ENCODE measurements at places on chromosomes 11 and 22.
A peak's percentile ranks its signal among the peaks of the same experiment; 100 is the strongest.

DNA sequence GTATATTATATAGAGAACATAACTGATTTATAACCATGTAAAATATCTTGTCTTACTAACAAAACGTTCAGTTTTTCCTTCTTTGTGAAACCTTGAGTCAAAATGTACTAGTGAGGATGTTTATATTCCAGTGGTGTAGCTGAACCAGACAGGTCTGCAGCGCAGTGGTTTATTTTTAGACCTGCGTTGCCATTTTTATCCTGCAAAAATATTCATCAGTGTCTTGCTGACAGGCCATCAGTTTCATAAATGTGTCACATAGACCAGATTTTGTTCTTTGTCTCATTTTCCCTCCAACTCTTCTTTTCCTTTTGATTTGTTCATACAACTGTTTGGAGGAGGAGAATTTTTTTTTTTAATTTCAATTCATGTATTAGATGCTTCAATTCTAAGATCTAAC lies 43.1 kb downstream of the HSD17B12 start:
- DNase-seq: no peak

- no peak for DNase-seq
These were observed 43.2 kb downstream of the NAT10 start for GRCh38 chr11:34148504-34149165.

DNA sequence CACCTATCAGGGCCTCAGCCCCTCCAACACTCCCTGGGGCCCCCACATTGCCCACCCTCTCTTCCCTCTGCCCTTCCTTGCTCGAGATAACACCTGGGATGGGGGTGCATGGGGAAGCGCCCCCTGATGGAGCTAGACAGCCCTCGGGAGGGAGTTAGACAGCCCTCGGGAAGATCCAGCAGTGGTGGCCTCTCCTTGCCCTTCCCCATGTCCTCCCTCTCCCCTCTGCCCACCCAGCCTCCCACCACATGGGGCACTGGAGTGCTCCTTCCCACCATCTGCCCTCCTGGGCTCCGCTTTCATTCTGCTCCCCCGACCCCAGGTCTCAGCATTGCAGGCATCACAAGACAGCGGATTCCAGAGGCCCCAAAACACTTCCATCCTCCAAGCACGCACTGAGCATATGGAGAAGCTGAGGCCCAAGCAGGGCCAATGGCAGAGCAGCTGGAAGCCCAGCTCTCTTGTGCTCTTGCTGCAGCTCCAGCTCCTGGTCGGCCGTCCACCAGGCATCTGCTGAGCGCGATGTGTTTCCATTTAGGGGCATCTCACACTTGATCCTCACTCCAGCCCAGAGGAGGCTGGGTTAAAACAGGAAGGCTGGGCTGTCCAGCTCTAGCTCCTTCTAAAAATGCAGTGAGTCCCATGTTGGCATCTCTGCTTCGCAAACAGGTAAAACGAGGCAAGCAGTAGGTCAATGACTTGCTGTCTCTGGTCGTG lies 65.6 kb downstream of the IGLL1 start:
- no peak for DNase-seq

DNA sequence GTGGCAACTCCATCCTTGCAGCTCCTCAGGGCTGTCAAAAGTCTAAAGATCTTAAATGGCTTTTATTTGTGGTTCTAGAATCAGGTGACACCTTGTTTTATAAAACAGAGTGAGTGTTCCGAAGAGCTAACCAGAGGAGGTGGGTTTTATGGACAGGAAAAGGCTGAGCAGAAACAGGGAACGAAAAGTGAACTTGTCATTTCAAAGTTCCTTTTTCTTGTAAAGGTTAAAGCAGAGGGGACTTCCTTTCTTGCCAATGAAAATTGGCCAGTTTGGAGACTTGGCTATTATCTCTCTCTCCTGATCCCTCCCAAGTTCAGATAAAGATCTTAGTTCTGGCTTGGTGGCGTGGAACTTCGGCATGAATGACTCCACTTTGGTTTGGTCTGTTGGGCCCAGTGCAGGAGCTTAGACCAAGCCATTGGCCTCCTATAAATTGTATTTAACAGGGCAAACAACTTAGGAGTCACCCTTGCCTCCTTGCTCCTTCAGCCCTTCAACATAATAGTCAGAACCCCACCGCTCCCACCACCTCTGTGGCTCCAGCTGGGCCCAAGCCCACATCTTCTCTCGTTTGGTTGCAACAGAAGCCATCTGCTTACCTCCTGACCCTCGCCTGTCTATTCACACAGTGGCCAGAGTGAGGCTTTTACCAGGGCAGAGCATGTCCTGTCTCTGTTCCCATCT lies 102.4 kb upstream of the THY1 start:
- no peak for DNase-seq

DNA sequence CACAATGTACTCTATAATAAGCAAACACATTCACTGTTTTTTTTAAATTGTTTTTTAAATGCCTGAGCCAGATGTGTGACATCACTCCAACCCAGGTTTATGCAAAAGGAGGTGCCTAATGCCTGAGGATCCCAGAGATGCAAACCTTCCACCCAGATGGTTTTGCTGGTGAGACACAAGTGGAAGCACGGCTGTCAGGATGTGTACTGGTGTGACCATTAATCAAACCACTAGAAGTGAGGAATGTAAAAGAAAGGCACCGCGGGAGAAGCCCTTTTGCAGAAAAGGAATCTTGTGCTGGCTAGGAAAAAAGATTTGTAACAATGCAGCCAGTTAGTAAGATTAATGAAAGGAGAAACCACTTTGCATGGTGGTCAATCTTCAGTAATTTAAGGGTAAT lies 407.4 kb downstream of the LARGE1 start:
- DNase-seq: no peak

- DNase-seq: no peak
These were observed 8.5 kb upstream of the ADORA2A start for GRCh38 chr22:24418786-24419474.

GRCh38 chr11:119538753-119539152 lies 115.8 kb upstream of the THY1 start:
- DNase-seq: no peak

GRCh38 chr11:208181-208916 lies 841 bp downstream of the RIC8A start:
- DNase-seq: peak; percentile 34

GRCh38 chr22:47594836-47595521 lies 832.5 kb downstream of the TBC1D22A start:
- DNase-seq: no peak

GRCh38 chr11:128728767-128729587 lies 35.1 kb downstream of the FLI1 start:
- no peak for DNase-seq

DNA sequence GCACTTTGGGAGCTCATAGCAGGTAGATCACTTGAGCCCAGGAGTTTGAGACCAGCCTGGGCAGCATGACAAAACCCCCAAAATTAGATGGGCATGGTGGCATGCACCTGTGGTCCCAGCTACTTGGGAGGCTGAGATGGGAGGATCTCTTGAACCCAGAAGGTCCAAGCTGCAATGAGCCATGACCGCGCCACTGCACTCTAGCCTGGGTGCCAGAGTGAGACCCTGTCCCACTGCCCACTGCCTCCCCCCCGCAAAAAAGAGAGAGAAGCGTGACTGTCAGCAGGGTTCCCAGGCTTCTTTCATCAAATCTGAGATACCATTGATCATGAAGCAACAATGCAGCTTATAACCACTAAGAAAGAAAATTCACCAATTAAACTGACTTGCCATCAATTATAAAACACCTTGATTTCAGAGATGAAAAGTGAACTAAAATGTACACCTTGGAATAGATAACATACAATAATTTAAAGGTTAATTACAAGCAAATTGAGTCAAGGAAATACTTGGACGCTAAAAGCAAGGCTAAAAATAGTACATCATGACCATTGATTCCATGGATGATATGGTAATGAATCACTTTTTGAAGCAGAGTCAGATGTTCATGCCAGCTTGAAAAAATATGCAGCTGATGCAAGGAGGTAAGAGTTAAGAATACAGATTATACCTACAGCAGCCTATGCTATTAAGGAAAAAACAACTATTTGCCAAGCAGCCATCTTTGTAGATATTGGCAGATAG lies 90.8 kb upstream of the ALKBH3 start:
- DNase-seq: peak; percentile 37

GRCh38 chr11:73653996-73654395 lies 7.6 kb downstream of the PLEKHB1 start:
- DNase-seq: no peak

GRCh38 chr11:119100246-119100970 lies 1.2 kb downstream of the DPAGT1 start:
- no peak for DNase-seq

DNA sequence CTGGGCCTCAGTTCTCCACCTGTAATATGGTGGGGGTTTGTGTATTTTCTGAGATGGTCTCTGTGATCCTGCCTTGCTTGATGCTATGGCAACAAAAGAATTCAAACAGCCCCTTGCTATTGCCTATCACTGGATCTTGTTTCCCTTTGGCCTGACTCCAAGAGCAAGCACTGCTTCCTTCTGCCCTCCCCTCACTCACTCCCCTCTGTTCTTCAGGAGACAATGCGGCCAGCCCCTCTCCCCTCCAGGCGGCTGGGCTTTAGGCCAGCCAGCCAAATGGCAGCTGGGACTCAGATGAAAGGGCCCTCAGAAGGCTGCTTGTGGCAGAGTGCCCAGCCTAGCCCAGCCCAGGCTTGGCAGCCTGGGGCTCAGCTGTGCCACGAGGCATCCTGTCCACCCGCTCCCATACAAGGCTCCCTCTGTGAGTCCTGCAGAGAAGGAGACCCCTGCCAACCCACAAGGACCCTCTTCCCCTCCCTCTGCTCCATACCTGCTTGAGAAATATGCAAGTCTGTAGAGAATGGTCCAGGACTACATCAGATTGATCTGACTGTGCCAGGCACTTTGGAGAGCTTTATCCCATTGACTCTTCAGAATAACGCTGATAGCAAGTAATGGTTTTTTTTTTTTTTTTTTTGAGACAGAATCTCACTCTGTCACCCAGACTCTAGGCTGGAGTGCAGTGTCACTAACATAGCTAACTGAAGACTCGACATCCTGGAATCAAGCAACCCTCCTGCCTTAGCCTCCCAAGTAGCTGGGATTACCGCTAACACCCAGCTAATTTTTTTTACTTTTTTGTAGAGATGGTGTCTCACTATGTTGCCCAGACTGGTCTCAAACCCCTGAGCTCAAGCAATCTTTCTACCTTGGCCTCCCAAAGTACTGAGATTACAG lies 7.6 kb upstream of the KCTD14 start:
- no peak for DNase-seq

GRCh38 chr11:73003088-73003487 lies 139.0 kb downstream of the FCHSD2 start:
- no peak for DNase-seq

- no peak for DNase-seq
These were observed 59.7 kb upstream of the RASD2 start for GRCh38 chr22:35480627-35481550.

DNA sequence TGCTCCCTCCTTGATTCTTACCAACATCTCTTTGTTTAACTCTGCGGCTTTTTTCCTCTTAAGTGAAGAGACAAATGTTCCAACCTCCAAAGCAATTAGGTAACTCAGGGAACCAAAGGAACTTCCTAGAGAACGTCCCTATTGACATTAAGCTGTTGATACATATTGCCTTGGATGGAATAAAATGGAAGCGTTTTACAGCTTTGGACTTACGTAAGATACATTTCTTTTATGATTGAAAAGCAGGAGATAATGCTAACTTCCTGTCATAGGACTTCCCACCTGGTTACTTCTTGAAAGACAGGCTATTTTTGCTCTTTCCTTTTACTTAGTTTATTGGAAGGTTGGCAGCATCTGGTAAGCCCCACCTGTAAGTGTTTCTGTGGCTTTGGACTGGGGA lies 245.7 kb upstream of the CTSC start:
- DNase-seq: no peak

DNA sequence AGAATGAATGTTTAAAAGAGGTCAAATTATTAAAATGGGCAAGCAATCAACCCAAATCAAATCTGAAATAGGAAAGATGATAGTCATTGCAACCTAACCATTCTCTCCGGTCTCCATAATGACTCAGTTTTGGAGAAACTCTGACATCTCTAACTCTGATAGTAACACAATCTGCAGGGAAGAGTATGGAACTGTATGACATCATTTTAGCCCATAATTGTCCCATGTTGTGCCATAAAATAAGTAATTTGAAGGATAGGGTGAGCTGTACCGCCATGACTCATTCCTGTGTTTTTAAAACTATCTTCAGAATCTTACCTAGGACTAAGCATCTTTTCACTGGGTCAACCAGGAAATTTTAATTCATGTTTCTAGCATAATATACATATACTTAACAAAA lies 350.8 kb downstream of the DLG2 start:
- DNase-seq: no peak

DNA sequence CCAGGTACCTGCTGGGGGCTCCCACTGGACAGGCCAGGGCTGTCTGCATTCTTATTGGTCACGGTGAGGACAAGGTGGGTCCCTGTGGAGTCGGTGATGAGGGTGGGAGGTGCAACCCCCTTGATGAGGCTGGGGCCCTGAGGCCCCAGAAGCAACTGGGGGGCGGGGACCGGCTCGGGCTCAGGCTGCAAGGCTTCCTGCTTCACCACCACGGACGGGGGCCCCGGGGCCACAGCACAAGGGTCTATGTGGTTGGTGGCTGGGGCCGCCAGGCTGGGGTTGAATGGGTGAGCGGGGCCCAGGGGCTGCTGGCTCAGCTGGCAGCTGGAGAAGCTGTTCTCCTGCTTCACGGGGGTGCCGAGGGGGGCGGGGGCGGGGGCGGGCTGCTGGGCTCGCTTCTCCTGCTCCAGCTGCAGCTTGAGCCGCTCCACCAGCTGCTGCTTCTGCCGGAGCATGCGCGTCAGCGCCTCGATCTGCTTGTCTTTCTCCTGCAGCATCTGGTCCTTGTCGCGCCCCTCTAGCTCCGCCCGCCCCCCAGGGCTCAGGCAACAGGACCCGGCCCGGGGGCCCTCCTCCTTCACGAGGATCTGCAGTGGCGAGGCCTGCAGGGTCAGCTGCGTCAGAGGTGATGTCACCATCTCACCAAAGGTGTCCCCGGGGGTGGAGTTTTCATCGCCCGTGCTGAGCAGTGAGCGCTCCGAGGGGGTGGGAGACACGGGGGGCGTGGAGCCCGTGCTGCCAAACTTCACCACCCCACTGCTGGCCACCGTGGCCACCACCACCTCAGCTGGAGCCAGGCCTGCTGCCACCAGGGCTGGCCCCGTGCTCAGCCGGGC lies 48.2 kb downstream of the SGSM3 start:
- DNase-seq: no peak

DNA sequence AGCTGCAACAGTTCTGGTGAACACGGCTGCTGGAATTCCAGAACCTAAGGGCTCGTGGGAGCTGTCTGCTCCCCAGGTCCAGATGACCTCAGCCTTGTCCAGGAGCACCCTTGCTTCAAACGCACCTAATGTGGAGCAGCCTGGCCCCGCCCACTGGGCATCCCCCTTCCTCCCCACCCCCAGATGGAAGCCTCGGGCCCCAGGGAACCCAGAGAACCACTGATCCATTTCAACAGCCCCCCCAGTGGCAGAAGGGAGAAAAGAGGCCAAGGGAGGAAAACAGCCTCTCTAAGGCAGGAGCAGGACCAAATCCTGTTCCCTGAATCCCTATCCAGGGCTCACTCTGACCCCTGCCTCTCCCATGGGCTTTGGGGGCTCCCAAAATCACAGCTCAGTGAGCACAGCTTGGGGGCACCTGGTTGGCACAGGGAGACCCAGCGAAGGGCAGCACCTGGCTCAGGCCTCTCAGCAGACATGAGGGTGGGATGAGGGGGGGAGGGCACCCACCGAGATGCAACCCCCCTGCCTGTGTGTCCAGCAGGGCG lies 1.2 kb downstream of the CYTH4 start:
- DNase-seq: no peak
